ENCODE measurements at places on chromosomes 2 and 18.

DNA sequence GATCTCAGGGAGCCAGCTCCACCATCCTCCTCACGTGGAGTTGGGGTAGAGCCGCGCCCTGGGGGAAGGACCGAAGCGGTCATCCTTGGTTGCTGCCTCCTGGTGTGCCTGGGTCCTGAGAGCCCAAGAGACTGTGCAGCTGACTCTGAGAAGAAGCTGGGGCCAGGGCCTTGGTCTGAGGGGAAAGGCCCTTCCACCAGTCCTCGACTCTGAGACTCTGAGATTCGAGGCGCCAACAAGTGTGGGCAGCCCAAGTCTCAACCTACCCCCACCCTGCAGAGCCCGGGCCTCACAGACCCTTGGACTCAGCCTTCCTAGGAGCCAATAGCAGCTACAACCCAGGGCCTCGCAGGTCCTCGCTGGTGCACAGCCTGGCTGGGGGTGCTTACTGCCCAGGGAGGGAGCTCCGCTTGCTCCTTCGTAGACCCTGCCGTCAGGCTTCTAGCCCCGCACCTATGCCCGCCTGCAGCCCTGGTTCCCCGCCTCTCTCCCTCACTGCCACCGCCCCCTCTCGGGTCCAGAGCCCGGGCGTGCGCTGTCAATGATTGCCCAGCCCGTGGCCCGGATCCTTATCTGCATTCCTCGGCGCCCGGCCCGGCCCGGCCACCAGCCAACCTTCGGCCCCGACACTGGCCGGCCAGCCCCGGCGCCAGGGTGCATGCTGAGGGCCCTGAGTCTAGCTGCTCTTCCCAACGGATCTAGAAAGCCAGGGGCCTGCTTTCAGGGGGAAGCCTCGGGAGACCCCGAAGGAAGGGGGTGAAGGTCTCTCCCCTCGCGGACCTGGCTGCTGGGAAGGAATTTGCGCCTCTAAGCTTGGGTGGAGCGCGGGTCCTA lies 2.0 kb downstream of the IHH start:
- no peak for DNase-seq

- DNase-seq: no peak
These were observed 25.8 kb upstream of the SRD5A2 start for GRCh38 chr2:31606509-31606908.

DNA sequence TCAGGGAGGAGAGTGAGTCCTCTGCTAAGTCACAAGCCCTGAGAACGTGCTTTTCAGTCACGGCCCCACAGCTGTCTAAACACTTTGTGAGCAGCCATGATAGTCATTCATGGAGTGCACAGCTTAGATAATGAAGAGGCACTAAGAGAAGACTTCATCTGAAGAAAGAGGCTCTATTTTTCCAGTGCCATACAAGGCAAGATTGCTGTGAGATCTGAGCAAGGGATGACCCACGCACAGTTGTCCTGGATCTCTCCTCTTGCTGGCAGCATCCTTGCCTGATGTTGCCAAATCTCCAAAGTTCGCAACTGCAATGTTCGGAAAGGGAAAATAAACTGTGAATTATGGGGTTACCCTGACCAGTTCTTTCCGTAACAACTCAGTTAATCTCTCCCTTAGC lies 418.7 kb downstream of the MEIS1 start:
- DNase-seq: peak; percentile 13

DNA sequence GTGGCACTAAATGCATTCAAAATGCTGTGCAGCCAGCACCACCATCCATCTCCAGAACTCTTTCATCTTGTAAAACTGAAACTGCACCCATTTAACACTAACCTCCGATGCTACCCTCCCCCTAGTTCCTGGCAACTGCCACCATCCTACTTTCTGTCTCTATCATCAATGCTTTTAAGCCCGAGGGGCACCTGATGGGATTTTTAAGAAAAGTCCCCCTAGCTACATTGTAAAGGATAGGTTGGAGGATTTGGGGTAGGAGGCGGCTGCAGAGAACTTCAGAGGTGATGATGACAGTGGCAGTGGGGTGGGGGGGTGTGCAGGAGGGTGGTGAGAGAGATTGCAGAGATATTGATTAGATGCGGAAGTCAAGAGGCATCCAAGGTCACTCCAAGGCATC lies 10.8 kb upstream of the YWHAQ start:
- no peak for DNase-seq

DNA sequence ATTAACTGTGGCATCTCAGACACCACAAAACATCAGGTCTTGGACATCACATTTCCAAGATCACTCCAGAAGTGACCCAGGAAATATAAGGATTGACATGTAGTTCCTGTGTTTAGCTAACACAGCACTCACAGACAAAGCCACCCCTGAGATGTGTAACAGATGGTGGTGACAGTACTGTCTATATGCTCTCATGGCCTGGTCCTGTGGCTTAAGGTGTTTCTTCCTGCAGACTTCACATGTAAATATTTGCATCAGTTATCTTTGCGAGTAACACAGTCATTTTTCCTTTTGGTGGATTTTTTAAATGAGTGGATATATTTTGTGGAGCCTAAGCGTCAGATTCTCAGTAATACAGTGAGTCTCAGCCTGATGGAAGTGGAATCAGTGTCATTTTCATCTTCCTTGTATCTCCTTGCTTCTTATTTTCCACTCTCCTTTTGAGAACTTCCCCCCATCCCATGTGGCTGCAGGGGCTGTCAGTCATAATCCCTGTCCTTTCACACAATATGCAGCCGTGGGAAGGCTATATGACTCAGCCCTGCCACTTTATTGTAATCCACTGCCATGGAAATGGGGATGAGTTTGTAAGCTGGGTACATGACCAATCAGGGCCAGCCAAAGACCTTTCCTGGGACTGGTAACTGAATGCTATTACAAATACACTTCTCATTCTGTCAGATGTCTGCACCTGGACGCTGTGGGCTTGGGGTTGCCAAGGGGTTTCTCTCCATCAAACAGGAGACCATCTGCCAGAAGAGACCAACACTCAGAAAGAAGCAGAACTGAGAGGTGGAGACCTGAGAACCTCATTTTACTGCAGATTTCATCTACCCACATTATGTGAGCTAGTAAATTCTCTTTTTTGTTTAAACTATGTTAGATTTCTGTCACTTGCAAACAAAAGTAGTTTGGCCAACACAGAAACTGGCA lies 74.3 kb downstream of the ICOS start:
- DNase-seq: no peak

- no peak for DNase-seq
These were observed 69.7 kb downstream of the MYCN start for GRCh38 chr2:16010011-16010410.

DNA sequence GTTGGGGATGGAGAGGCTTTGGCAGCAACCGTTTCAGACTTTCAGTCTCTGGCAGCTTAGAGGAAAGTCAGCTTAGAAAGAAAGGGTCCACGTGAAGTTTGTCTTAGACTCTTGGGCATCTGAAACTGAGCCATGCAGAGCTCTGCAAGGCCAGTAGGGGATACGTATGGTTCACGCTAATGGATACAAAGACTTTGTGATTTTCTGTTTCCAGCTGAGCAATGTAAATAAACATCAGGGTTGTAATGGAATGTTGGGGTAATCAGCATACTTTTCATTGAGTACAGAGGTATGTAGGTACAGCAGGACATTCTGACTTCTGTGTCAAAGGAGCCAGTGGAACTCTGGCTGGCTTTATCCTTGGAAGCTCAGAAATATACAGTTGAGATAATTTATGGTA lies 31.0 kb downstream of the RALB start:
- DNase-seq: no peak

DNA sequence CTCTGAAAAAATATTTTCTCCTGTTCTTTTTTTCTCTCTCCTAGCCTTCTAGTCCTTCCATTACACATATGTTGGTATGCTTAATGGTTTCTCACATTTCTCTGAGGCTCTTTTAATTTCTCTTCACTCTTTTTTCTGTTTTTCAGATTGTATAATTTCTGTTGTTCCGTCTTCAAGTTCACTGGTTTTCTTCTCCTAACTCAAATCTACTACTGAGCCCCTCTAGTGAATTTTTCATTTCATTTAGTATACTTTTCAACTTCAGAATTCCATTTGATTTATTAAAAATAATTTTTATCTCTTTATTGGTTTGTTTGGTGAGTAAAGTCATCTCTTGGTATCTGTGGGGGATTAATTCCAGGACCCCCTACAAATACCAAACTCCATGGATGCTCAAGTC lies 19.8 kb downstream of the C2orf49 start:
- DNase-seq: no peak

GRCh38 chr2:154696810-154697417 lies 1.6 kb upstream of the KCNJ3 start:
- peak; percentile 43 for DNase-seq

Measured in G401 (cell line).